ENCODE measurements at places on chromosomes 12 and 14.

GRCh38 chr14:67313153-67313552 lies 46.5 kb downstream of the ATP6V1D start:
- no peak for DNase-seq

DNA sequence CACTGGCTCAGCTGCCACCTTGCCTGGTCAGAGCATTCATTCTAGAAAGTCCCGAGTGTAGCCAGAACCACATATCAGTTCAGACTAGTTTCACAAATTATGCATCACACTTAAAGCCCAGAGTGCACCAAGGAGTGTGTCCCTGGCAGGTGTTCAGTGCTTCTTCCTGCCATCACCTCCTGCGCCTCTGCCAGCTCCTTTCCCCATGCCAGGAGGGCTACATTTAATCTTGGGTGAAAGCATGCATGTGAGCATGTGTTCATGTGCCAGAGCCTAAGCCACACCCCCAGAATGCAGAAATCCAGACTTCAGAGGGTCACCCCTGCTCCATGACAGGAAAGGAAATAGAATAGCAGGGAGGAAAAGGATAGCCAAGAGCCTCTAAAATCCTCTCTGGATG lies 381.6 kb downstream of the DPF3 start:
- no peak for DNase-seq

DNA sequence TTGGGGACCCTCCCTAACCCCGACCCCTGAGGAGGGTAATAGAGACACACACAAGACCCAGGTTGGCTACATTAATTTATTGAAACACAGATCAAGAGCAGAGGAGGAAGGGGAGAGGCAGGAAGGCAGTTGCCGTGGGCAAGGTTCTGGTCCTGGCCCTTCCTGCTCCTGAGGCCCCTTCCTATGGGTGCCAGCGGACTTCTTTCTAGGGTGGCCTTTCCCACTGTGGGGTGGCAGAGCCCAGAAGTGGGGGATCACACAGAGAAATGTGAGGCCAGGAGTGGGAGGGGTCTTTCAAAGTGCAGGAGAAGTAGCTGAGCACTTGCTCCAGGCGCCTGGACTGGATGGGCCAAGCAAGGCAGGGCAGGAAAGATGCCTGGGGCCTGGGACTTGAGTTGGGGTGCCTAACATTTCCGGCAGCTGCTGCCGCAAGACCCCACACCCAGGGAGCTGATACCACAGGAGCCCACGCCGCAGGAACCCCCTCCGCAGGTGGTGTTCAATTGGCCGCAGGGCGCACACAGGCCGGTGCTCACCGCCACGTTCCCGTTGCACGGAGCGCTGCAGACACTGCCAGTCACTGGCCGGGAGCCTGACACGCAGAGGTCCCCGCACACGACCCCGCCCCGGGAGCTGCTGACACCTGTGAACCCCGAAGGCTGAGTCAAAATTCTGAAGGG lies 5.3 kb downstream of the KRT81 start:
- DNase-seq = no peak

- DNase-seq = no peak
Measured at GRCh38 chr12:67241482-67241881, 27.7 kb upstream of the CAND1 start.

GRCh38 chr12:88925454-88925853 lies 345.2 kb upstream of the KITLG start:
- no peak for DNase-seq

DNA sequence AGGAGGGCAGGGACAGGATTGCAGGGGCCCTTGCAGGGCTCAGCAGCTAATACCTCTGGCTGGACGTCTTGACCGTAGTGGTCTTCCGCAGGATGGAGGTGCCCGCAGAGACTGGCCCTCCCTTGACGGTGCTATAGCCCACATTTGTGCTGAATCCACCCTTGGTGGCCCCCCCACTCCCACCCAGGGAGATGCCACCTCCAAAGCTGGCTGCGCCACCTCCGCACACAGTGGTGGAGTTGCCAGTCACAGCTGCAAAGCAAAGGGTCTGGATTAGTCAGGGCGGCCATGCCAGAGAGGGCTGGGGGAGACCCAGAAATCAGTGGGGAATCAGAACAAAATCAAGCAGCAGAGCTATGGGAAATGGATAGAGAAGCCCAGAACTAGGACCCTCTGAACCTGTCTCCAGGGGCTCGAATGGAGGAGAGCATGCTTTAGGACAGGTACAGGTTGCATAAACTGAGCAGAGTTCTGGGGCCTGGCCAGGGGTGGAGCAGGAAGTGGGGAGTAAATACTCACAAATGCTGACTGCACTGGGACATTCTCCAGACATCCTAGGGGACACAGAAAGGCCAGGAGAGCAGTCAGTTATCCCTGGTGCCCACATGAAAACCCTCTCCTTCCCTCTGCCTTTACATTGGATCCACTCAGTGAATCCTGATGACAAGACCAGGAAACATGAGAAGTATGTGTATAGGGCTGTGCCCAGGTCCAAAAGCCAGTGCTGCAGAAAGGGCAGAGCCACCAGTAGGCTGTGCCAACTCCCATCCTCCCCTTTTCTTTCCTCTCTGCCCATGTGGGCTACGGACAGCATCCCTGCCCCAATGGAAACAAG lies 8.1 kb upstream of the KRT4 start:
- DNase-seq = no peak

DNA sequence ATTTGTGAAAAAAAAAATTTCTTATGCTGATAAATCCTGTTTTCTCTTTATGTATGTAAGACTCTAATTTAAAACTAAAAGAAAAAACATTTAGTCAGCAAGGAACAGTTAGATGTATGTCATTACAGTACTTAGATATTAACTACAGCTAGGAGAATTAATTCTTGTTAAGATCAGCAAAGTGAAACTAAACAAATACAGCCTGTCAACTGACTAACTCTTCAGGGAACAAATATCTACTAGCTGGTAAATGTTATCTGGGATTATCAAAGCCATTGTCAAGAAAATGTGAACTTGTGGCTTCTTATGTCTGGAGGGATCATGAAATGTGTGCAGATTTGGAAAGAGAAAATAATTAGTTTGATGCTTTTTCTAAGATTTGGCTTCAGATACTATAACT lies 27.5 kb downstream of the MGAT4C start:
- no peak for DNase-seq

DNA sequence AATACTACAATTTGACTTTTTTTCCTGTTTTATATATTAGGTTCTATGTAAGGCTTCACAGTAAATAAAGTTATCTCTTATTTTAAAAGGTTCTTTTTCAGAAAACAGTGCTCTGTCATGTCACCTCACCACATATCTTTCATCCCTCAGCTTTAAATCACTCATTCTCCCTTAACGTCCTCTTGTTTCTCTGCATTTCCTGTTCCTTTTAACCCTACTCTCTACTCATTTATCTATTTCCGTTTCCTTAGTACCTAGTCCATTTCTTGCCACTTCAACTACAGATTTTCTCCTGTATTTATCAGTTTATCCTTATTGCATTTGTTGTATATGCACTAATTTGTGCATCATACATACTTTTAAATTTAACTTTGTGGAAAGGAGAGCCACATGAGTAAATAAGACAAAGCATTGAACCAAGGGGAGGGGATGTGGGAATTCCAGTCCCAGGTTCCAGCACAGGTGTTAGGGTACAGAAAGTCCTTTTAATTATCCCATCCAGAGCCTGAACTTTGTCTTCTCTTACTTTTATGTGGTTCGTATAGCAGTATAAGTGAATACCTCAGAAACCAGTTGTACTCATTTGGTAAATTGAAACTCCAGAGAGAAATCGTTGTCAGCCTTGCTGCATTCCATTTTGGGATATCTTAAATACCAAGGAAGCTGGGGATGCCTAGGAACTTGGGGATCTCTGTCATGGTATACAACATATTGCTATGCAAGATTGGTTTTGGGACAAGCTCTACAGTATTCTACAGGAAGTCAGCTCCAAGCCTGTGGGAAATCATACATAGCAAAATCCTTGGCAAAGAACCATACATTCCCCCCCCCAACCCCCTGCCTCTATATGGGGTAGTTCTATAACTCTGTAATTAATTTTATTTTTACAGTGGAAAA lies 120.5 kb downstream of the DIP2B start:
- DNase-seq = no peak

GRCh38 chr12:53809005-53809404 lies 57.2 kb upstream of the CISTR start:
- no peak for DNase-seq

- no peak for DNase-seq
Measured at GRCh38 chr14:30569903-30570226, 10.9 kb downstream of the G2E3 start.

GRCh38 chr14:59360923-59361794 lies 104.0 kb downstream of the GPR135 start:
- no peak for DNase-seq

DNA sequence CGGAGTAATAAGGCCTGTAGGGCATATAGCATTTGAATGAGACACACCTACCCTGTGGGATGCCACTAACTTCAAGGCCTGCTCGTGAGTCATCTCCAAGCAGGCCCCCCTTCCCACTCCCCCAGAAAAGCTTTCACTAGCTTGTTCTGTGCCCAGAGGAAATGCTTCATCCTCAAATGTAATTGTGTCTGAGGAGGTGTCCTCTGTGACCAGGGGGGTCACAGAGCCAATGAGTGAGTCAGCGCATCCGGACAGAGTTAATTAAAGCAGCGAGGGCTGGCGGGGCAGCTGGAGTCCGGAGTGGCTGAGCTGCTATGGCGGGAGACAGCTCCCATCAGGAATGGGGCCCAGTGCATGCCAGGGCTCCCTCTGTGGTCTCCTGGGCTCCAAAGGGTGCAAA lies 27.0 kb upstream of the ESRRB start:
- no peak for DNase-seq

DNA sequence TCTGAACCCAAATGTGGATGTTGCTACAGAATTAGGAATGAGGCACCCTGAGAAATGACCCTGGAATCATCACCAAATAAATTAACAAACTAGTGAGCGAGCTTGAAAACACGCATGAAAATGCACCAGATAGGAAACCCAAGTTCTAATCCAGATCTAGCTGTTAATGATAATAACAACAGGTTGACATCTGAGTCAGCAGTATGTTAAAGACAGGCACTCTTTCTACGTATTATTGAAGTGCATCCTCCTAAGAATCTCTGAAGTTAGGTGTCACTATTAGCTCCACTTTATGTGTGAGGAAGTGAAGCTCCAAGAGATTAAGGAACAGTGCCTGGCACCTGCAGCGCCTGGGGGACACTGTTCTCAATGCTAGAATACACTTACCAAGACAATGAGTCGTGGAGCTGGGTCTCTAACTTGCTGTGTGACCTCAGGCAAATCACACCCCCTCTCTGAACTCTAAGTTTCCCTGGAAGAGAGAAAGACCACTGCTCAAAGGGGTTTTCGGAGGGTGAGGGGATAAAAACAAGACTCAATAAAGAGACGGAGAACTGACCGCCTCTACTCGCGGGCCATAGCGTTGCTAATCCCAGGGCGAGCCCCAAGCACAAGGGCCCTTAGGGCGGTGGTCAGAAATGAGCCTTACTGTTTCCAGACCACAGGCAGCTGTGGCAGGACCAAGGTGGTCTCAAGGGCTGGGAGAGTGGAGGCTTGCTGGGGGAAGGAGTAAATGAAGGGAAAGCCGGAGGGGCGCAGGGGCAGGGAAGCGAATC lies 2.1 kb downstream of the SLC6A12 start:
- DNase-seq = no peak

DNA sequence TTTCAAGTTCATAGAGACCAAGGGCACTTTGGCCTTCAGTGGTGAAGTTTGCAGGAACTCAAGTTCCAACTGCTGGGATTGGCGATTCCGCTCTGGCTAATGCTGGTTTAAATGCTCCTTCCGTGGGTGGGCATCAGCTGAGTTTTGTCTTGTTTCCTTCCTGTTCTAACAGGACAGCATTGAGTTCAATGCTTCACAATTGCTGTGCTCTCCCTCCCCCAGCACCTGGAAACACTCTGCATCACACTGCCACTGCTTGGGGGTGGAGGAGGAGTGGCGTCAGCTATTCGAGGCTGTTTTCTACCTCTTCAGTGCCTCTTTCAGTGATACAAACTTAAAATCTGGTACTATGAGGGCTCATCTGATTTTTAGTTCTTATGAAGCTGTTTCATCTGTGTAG lies 634.9 kb downstream of the FSCB start:
- DNase-seq = no peak

GRCh38 chr14:32932914-32933628 lies 5.6 kb upstream of the NPAS3 start:
- no peak for DNase-seq

DNA sequence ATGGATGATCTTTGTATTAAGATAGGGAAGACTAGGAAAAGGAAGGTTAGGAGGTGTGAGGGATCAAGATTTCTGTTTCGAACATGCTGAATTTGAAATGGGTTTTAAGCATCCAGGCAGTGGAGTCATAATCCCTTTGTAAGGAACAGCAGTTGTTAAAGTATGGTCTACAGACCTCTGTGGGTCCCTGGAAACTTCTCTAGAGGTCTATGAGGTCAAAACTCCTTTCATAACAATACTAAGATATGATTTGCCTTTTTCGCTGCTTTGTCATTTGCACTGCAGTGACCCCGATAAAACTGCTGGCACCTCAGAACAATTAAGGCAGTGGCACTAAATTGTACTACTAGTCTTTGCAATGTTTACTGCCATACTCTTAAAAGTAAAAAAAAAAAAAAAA lies 1.5 kb downstream of the RAD51AP1 start:
- no peak for DNase-seq

DNA sequence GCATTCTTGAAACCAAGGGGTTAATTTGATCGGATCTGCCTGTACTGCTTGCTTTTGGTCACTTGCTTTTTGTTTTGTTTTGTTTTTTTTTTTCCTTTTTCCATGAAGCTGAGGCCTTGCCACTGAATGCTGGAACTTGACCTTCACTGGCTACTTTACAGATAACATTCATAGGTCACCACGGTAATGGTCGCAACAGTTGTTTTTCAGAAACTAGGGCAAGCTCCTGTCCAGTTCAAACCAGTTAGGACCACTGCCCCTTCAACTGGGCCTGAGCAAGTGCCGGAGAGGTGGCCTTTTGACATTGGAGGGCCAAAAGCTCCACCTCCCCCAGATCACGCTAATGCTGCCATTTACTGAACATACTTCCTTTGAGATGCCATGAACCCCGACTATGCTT lies 147.6 kb downstream of the FOXN3 start:
- DNase-seq = no peak

GRCh38 chr12:4809013-4809448 lies 88.8 kb downstream of the GALNT8 start:
- peak; percentile 91 for DNase-seq

- DNase-seq = no peak
Measured at GRCh38 chr12:1552171-1552570, 42.2 kb downstream of the FBXL14 start.

GRCh38 chr14:74257078-74257940 lies 18.1 kb downstream of the VSX2 start:
- peak; percentile 45 for DNase-seq

GRCh38 chr14:85380881-85381280 lies 149.1 kb upstream of the FLRT2 start:
- DNase-seq = no peak

DNA sequence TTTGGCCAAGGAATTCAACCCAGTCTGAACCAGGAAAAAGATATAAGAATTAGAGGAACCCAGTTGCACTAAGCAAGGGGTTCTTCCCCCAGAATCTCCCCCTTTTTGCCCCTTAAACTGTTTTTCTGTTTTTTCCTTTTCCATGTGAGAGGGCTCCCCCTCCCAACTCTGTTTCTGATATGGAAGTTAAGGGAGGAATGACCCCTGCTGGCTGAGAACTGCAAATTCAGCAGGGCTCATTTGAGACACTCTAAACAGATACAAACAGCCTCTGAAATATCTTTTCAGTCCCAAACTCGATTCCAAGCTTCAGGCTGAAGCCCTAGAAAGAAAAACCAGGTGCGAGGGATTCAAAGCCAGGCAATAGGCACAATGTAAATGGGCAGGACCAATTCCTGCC lies 132.7 kb downstream of the SLC41A2 start:
- no peak for DNase-seq

GRCh38 chr12:120905856-120906384 lies 1.8 kb upstream of the SPPL3 start:
- DNase-seq = no peak

GRCh38 chr14:66174453-66174891 lies 311.7 kb upstream of the CCDC196 start:
- peak; percentile 7 for DNase-seq
